ENCODE measurements at places on chromosomes 13 and 19. TPM values are rescaled to one million over a fixed set of nuclear protein-coding genes. Genes with fewer than 3 reads are reported as not detected.

DNA sequence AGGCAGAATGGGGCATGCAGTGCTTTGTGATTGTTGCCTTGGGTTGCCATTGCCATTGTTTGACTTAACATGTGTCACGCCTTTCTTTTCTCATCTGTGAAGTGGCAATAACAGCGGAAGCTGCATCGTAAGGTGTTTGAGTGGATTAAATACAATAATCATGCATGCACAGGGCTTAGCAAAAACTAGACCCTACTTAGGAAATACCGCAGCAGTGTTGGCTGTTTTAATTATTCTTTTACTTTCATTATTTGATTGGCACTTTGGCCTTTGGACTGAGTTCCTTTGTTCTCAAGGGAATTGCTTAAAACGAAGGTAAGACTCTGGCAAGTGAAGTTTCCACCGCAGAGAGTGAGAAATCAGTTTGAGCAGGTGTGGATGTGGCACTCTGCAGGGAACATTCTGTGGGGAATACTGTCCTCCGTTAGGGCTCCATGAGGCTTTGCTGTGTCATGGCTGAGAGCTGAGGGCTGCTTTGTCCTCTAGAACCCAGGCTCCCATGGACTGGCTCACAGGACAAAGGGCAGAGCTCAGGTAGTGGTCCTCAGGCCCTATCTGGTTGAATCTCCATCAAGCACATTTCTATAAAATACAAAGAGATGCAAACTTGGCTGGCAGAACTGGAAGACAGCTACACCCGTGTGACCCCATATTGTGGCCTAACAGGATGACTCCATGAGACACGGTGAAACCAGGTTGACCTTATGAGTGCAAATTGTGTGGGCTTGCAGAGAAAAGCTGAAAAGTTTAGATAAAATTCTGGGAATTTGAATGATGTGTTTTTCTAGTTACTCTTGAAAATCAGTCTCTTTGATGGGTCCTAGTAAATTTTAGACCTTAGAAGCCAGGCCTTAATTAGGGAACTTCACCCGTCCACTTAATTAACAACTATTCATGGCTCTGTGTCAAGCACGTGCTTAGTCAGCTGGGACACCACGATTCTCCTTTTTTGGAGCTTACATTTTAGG lies 407.2 kb downstream of the KCNRG start:
- DNase-seq = no peak

DNA sequence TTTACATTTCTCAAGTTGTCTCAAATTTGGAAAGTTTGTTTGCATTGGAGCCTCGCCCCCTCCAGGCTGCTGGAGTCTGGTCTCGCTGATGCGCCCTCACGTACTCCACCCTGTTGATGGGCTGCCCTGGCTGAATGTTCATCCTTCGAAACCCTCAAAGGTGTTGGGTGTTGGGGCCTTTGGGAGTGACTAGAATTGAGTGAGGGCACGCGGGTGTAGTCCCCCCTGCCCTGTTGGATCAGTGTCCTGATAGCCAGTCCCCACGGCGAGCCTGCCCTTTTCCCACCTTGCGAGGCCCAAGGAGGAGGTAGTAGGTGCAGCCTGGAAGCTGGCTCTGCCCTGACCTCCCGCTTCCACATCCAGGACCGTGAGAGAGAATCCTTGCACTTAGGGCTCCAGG lies 14.8 kb downstream of the TFDP1 start:
- DNase-seq = no peak

GRCh38 chr13:98484289-98485219 lies 92.4 kb downstream of the STK24 start:
- DNase-seq = peak; percentile 97

DNA sequence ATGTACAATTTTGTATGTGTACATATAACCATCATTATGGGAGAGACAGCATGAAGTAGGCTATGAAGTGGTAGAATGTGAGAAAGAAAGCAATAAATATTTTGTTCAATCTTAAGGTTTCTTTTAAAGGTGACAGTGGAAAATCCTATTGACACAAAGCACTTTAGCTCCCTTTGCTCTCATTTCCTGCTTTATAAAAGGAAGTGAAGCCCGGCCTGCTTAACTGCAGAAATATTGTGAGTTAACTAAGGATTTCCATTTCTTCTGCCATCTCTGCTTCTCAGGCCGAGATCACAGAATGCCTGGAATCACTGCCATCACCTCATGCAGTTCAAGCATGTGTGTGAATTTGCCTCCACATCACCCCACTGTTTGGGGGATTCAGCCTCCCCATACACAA lies 83.5 kb downstream of the FRY start:
- no peak for DNase-seq

GRCh38 chr13:113045251-113046127 lies 60.1 kb upstream of the F7 start:
- no peak for DNase-seq

GRCh38 chr13:35817642-35818607 lies 313.3 kb downstream of the DCLK1 start:
- DNase-seq = no peak

DNA sequence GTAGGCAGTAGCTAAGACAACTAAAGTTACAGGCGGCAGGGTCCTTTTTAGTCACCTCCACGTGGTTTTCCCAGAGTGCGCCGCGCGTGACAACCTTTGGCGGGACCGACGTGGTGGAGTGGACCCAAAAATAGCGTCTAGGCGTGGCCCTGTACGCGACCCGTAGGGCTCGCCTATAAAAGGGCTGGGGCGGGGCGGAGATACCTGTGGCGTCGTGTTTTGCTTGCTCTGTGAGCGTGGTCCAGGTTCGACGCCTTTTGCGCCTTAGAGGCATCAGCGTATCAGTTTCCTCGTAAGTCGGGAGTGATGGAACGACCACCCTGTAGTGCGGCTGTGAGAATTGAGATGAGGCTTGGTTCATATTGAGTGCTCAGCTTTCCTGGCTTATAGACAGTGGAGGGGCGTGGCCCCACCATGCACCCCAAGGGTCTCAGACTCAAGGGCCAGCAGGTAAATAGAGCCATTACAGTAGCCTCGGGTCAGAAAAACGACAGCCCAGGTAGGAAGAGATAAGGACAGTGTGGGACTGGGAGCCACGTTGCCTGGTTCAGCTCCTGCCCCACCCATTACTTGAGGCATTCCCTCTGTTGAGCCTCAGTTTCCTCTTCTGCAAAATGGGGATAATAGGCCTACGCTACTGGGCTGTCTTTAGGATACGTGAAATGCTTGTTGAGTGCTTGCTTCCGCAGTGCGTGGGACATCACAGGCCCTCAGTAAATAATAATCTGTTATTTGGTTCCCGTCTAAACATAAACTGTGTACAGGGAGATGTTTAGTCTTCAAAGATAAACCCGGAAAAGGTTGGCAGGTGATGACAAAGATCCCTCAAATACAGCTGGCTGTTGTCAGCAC lies 693 bp upstream of the TMED1 start:
- no peak for DNase-seq

The FGF21 gene
- total RNA-seq = not detected

The SHANK1 gene
- 0.37 TPM for total RNA-seq

The OVOL3 gene
- total RNA-seq = not detected

The SHISA2 gene
- total RNA-seq = 1.9 TPM

The TMEM59L gene
- not detected for total RNA-seq

The ZNF568 gene
- total RNA-seq = 5.1 TPM
